ENCODE measurements at places on chromosomes 1 and 21. TPM values are rescaled to one million over a fixed set of nuclear protein-coding genes. Genes with fewer than 3 reads are reported as not detected.

GRCh38 chr1:184113251-184113650 is 61.7 kb downstream of the TSEN15 start:
- no peaks in the 10 kb centered on the region for H3K4me1 ChIP-seq
- H3K27ac ChIP-seq: no peak overlapping the region
- H3K27me3 ChIP-seq: no peaks in the 10 kb centered on the region

DNA sequence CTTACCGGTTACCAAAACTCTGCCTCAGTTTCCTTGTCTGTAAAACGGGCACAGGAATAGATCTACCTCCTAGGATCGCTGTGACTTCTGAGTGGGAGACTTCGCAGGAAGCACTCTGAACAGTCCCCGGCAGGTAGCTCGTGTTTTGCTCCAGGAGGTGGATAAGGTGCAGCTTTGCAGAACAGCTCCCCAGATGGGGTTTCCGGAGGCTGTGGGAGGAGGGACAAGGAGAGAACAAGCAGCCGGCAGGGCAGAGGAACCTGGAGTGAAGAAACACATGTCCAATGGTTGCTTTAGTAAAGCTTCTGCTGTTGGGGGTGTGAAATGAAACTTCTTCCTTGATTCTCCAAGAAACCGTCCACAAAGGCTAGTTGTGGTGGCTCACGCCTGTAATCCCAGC is 95.5 kb upstream of the TARDBP start:
- H3K4me3 ChIP-seq: no peak overlapping the region
- no peak for DNase-seq
- H3K27ac ChIP-seq: no peak overlapping the region
- no peaks in the 10 kb centered on the region for H3K27me3 ChIP-seq
- no peaks in the 10 kb centered on the region for H3K36me3 ChIP-seq

DNA sequence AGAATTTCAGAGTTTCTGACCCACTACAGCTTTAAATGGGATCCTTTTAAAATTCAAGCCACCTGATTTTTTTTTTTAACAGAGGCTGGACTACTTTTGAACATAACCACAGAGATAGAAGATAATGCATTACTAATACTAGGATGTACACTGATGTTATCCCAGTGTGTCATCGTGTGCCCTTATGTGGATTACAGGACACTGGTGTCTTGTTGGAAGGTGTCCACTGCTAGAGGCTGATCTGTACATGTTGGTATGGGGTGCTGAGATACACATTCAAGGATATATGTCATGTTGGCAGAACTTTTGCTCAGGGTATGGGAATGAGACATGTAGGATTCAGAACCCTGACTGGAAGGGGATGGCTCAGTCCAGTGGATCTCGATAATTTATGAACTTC is 56.3 kb downstream of the INAVA start:
- no peak overlapping the region for H3K27ac ChIP-seq
- H3K4me3 ChIP-seq: no peak overlapping the region
- no peaks in the 10 kb centered on the region for H3K36me3 ChIP-seq
- no peaks in the 10 kb centered on the region for H3K4me1 ChIP-seq
- DNase-seq: no peak
- H3K27me3 ChIP-seq: no peaks in the 10 kb centered on the region

Gene GLRX2
- 13.9 TPM for total RNA-seq

DNA sequence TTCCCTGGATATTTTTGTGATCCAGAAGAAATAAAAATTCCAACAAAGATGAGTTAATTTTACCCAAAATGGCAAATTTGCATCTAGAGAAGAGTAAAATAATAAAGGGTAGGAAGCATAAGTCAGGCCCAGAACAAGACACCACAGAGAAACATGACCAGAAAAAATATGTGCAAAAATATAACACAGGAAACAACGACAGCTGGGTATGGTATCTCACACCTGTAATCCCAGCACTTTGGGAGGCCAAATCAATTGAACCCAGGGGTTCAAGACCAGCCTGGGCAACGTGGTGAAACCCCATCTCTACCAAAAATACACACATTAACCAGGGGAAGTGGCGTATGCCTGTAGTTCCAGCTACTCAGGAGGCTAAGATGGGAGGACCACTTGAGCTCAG is 39.7 kb upstream of the SDC3 start:
- H3K36me3 ChIP-seq: peaks cover 87% of the 10 kb centered on the region
- H3K4me1 ChIP-seq: no peaks in the 10 kb centered on the region
- no peak overlapping the region for H3K27ac ChIP-seq
- H3K4me3 ChIP-seq: no peak overlapping the region

GRCh38 chr1:26305667-26306289 is 658 bp downstream of the UBXN11 start:
- H3K36me3 ChIP-seq: no peaks in the 10 kb centered on the region
- peak overlapping the region; percentile 76 for H3K27ac ChIP-seq
- H3K4me3 ChIP-seq: peak overlapping the region; percentile 87
- peaks cover 29% of the 10 kb centered on the region for H3K4me1 ChIP-seq
- DNase-seq: no peak

GRCh38 chr1:21764615-21765423 is 18.1 kb downstream of the USP48 start:
- DNase-seq: no peak
- H3K4me1 ChIP-seq: no peaks in the 10 kb centered on the region
- no peaks in the 10 kb centered on the region for H3K36me3 ChIP-seq
- no peak overlapping the region for H3K27ac ChIP-seq
- no peaks in the 10 kb centered on the region for H3K27me3 ChIP-seq
- no peak overlapping the region for H3K4me3 ChIP-seq

- H3K4me1 ChIP-seq: no peaks in the 10 kb centered on the region
- no peak overlapping the region for H3K4me3 ChIP-seq
- no peak for DNase-seq
- H3K27ac ChIP-seq: no peak overlapping the region
These were observed 48.2 kb downstream of the IL12RB2 start for GRCh38 chr1:67355745-67356424.

Gene CA6
- 2.1 TPM for total RNA-seq

GRCh38 chr1:117795190-117795589 is 134.2 kb downstream of the GDAP2 start:
- DNase-seq: no peak
- no peaks in the 10 kb centered on the region for H3K4me1 ChIP-seq
- peaks cover 4% of the 10 kb centered on the region for H3K27me3 ChIP-seq
- H3K27ac ChIP-seq: no peak overlapping the region

All from naive thymus-derived CD4-positive, alpha-beta T cell (primary cell).